GM04503 (cell line): ENCODE measurements at places on chromosomes 1 and 21.

DNA sequence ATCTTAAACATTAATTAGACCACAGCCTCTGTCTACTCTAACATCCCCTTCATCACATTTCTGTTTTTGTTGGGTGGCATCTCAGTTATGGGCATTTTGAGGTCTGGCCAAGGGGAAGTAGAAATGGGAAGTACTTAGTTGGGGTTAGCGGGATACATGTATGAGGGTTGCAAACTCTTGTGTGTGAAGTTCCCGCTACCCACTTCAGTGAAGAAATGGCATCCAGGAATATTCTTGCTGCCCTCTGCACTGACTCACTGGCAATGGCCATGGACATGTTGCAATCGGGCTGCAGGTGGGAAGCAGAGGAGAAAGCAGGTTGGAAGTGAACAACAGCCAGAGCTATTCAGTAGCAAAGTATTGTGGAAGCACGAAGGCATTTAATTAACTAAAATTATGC is 7.4 kb downstream of the CD48 start:
- no peak for DNase-seq

DNA sequence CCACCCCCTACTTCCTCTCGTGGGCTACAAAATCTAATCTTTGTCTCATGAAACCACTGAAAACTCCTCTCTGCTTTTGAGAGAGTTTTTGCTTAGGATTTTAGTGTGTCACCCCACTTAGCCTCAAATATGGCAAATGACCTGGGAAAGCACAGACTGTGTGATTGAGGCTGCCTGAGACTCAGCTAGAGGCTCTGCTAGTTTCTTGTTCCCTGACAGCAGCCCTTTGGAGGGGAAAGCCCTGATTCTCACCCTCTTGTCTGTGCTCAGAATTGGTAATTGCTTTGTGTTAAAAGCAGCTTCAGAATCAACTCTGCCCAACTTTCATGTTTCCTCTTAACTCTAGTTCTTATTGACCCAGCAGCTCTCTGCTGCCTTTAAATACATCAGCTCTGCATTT is 85.6 kb upstream of the ZP4 start:
- DNase-seq = no peak

GRCh38 chr1:50349242-50349565 is 74.0 kb downstream of the DMRTA2 start:
- DNase-seq = no peak

GRCh38 chr1:38098101-38098847 is 51.7 kb upstream of the POU3F1 start:
- DNase-seq = no peak

DNA sequence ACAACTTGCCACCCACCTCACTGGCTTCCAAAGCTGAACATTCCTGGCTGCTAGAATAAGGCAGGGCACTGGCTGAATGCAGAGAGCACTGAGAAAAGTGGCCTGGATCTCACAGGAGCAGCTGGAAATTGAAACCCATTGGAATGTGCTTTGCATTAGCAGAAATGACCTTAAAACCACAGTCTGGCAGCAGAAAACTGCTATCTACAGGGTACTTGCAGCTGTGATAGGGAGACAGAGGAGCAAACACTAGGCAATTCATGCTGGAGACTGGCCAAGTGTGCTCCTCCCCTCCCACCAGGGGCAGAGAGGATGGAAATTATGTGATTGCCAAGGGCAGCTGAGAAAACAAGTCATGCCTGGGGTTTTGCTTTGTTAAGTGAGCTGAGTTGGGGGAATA is 47.2 kb downstream of the HSD3B1 start:
- DNase-seq = peak; percentile 14

DNA sequence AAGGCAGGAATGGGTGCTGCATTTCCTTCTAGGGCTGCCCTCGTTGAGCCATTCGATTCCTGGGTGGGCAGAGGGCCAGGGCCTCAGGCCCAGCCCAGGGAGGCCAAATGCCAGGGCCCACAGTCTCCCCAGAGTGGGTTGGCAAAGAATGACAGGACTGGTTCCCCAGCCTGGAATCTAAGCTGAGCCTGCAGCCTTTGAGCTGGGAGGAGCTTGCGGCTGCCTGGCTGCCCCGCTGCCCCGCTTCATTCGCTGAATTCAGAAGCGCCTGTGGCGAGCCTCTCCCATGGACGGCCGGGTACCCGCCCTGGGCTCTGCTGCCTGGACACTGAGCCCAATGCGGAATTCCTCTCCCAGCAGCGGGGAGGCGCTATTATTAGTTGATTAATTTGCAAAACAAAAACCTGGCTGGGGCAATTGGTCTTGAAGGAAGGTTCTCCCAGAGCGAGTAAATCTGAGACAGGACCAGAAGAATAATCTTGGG is 32.3 kb upstream of the TARDBP start:
- DNase-seq = peak; percentile 62

DNA sequence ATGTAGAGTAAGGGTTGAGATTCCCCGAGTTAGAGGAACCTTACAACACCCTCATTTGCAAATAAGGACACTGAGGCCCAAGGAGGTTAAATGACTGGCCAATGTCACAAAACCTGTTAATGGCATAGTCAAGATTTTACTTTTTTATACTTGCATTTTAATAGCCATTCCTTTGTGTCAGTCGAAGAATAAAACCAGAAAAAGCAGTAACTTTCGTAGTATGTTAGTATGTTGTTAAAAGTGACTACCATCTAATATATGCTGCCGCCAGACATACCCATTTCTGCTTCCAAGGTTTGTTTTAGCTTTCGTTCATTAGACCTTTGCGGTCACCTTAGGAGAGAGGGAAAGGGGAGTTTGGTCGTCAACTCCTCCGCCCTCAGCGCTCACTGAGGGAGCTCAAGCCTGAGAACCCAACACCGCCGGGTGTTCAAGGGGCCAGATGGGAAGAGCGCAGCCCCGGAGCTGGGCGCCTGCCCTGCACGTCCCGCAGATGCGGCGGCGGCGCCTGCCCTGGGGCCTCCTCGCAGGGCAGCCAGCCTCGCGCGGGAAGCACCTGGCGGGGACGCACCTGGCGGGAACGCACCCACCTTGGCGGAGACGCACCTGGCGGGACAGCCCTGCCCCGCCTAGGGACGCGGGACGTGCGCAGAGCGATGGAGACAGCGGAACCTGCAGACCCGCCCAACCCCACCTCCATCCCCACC is 466 bp downstream of the VPS26C start:
- no peak for DNase-seq

GRCh38 chr1:70376196-70376595 is 21.7 kb upstream of the ANKRD13C start:
- DNase-seq = no peak

GRCh38 chr1:235069577-235070563 is 58.8 kb downstream of the TOMM20 start:
- DNase-seq = peak; percentile 81

DNA sequence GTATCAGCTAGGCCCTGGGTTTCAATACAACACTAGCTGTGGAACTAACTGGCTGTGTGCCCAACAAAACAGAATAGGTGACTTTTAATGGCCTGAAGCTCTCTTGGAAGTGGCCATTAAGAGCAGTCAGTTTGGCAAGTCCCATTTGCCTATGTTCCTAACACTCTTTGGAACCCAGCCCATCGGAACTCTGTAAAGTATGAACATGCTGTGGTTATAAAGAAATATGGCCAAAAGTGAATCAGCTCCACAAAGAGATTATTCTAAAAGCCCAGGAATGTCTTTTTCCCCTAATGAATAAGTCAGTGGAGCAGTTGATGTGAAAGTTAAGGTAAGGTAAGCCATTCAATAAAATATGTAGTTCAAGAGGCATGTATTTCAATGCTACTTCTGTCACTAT is 223.7 kb upstream of the ADAMTS5 start:
- DNase-seq = peak; percentile 34

DNA sequence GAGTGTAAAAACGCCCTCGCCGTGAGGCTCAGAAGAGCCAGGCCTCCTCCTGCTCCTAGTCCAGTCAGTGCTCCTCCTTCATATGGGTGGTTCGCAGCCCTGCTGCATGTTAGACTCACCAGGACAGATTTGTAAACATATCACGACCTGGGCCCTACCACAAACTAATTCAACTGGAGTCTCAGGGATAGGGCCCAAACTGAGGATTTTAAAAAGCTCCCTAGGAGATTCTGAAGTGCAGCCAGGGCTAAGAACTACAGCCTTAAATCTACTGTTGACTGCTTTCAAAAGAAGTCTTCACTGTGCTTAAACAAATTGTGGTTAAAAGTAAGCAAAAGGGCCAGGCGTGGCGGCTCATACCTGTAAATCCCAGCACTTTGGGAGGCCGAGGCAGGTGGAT is 57.0 kb downstream of the CAMTA1 start:
- no peak for DNase-seq

DNA sequence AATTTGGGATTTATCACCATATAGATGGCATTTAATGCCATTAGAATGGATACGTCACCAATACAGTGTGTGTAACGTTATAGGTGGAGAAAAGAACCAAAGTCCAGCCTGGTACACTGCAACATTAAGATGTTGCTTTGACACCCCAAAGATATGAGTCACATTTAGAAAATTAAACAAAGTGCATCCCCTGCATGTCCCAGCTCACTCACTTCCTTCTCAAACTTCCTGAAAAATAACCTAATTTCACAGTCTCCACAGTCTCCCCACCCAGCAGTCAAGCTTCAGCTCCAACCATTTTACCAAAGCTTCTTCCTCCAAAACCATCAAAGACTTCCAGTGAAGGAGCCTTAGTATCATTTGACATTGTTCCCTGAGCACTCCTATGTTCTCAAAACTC is 111.9 kb downstream of the OMA1 start:
- DNase-seq = no peak

DNA sequence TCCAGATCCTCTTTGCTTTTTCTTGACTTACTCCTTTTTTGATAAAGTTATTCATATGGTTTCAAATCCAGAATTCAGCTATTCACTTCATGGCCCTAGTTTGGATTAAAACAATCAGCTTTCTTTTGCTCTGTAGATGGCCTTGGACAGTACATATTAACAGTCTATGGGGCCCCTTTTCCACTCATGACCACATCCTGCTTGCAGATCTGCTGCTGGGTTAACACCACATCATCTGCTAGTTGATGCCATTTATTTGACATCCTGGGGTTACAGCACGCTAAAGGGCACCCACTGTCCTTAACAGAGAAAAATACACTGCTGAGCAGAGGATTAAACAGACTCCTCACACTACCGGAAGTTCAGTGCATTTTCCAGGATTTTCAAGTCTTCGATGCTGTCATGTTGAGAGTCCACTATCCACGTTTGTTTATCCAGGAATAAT is 941 bp upstream of the IFI16 start:
- no peak for DNase-seq

- no peak for DNase-seq
These were observed 186.3 kb downstream of the TPR start for GRCh38 chr1:186188736-186189135.

DNA sequence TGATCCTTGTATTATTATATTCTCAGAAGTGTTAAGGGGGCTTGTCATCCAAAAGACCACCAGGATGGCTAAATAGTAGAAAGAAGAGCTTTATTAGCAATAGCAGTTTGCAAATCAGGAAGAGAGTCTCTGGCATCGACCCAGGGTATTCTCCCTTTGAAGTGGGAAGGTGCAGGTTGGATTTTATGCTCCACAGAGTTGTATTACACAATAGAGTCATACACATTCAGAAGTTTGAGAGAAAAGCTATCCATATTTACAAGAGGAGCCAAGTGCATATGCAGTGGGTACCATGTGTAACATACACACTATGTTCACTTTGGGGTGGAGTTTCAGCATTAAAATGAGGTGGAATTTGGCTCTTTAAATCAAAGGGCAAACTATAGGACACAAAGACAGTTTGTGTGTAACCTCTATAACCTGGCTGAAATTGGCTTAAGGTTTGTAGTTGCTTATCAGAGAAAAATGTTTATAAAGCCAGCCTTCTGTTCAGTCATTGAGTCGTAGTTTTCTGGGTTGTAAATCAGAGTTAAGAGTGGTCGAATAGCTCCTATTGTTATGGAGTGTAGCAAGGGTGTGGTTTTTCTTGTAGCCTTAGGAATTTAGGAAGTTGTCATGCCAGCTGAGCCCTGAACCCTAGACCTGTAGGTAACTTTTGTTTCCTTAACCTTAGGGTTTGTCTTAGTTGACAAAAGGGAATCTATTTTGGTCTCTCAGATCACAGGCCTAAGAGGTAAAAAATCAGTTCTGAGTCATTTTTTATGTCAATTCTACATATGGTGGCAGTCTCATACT is 125.3 kb downstream of the DNM3 start:
- no peak for DNase-seq

DNA sequence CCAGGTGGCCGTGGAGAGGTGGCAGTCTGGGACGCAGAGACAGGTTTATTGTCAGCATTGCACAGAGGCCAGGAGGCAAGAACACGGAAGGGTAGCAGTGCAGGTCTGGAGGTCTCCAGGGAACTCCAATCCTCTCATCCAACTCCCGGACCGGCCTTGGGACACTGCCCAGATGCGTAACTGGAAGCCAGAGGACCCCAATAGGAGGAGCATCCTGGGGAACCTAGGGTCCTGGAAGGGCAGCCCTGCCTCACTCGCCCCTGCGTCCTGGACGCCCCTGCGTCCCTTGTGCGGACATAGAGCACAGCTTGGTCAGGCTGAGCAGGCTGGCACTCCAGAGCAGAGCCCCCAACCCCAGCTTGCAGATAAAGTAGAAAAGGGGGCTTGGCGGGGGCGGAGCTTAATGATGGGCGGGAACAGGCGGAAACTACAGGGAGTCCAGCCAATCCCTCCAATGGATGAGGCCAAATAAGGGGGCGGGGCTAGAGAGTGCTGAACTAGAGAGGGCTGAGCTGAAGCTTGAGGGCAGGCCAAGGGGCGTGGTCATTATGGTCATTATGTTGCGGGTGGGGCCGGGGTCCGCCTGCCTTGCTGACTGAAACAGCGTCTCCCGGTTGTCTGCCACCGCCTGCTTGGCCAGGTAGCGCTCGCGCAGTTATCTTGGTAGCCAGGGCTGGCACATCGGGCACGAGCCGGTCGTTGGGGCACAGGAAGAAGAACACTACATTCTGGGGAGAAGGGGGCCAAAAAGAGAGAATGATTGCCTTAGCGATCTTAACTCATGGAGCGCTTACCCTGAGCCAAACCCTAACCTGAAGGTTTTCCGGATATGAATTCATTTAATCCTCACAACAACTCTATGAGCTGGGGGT is 3.7 kb upstream of the ARHGEF19 start:
- DNase-seq = no peak
